Esophagus muscularis mucosa (tissue), 4 donors: ENCODE measurements at places on chromosomes 2 and 18. TPM values are rescaled to one million over a fixed set of nuclear protein-coding genes. Genes with fewer than 3 reads are reported as not detected.

- no peak for DNase-seq
Observed at GRCh38 chr18:67862069-67862468, 345.5 kb upstream of the DSEL start.

DNA sequence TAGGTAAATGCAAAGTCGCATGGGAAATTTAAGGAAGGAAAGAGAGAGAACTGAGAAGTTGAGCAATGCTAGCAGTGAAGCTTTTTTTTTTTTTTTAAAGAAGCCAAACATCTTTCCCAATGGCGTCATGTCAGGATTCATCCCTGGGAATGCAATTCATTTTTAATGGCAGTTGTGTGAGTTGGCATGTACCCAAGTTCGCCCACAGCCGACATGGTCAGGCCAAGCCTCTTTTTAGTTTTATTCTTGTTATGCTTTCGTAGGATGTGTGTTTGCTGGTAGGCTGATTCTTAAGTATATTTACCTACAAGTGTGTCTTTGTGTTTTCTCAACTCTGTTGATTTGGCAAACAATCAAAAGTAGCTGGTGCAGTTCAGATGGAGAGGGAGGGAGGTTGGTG, 127.6 kb upstream of the ITGA6 start:
- no peak for DNase-seq

DNA sequence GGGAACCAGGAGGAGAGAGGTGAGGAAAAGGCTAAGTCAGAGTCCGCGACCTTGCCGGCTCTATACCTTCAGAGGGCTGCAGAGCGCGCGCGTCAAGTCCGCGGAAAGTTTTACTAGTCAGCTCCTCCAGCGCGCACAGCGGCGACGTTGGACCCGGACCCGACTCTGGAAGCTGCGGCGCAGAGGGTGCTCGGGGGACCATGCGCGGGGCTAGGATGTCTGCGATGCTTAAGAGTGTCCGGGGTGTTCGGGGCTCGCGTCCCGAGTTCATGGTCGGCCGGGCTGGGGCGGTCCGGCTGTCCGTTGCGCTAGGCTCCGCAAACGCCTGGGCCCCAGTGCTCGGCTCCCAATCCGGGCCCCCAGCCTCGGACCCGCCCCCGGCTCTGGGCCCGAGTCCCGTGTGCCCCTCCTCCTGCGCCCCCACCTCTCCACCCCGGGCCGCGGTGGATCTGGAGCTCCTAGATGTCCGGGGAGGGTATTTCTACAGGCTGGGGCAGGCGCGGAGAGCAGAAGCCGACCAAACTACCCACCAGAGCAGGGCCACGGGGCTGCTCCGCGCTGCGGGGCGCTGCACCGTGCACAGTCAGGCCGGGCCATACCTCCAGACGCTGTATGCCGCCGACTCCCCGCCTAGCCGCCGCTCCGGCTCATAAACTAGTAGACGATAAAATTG, at the start of gene LBX2:
LBX2 (minus strand) TSS at position 337 of the 673 bp plus-strand sequence; CDS start at position 271, 66 bp downstream.
- DNase-seq = no peak

The CCDC85A gene
- 5.8 TPM for total RNA-seq

DNA sequence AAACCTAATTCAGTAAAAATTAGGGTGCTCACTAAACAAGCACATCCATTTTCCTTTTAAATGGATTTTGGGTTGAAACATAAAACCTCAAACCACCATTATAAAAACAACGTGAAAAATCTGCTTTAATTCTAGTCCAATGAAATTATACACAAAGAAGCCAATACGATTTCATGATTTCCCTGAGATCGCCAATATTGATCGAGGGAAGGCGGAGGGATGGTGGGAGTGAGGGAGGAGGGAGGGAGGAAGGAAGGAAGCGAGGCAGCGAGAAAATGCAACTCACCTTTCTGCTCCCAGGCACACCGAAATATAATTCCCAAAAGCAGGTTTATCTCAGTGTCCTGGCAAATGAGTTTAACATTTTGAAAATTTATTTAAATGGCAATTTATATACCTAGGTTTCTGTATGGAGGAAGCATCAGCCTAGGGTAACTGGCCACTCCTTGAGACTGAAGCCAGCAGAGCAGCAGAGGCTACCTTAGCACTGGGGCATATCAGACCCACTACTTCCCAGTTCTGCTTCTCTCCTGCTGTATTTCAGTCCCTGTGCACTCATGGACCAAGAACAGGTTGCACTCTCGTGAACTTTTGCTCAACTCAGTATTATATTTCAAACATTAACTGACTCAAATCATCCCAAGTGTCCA, 2.3 kb upstream of the ONECUT2 start:
- DNase-seq = no peak

DNA sequence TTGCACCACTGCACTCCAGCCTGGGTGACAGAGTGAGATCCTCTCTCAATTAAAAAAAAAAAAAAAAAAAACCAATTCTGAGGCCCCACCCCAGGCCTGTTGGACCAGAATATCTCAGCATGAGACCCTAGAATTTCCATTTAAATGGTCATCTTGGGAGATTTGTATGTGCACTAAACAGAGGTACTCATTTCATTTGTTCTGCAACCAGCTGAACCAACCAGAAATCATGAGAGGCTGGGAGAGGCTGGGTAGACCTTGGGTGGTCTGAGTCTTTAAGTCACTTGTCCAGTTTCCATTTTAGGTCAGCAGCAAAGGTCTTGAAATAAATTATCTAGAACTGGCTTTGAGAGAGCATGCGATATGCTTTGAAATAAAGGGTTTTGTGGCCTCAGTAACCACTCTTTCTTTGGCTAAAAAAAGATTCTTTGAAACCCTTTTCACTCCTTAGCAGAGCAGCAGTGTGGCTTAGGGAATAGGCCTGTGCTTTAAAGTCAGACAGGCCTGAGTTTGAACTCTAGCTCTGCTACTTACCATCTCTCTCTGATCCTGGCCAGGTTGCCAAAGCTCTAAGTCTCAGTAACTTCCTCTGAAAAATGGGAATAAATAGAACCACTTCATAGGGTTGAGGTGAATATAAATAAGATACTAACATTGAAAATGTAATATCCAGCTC, 52.6 kb downstream of the QPCT start:
- DNase-seq = no peak

GRCh38 chr2:229339618-229340017, 68.5 kb upstream of the PID1 start:
- no peak for DNase-seq

DNA sequence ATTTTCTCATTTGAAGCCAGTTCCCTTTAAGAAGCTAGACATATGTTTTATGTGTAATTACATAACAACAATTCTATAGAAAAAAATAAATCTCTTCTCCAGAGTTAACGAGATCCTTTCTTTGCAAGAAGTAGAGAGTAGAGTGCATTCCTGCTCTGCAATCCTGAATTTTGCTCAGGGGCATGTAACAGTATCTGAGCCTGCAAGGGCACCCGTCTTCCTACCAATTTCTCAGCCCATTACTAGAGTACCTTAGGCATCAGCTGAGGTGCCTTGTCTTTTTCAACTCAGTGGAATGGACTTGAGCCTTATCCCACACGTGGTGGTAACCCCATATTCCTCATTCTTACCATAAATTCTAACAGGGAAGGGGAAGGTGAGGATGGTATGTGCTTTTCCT, 205.9 kb downstream of the IKZF2 start:
- DNase-seq = no peak

DNA sequence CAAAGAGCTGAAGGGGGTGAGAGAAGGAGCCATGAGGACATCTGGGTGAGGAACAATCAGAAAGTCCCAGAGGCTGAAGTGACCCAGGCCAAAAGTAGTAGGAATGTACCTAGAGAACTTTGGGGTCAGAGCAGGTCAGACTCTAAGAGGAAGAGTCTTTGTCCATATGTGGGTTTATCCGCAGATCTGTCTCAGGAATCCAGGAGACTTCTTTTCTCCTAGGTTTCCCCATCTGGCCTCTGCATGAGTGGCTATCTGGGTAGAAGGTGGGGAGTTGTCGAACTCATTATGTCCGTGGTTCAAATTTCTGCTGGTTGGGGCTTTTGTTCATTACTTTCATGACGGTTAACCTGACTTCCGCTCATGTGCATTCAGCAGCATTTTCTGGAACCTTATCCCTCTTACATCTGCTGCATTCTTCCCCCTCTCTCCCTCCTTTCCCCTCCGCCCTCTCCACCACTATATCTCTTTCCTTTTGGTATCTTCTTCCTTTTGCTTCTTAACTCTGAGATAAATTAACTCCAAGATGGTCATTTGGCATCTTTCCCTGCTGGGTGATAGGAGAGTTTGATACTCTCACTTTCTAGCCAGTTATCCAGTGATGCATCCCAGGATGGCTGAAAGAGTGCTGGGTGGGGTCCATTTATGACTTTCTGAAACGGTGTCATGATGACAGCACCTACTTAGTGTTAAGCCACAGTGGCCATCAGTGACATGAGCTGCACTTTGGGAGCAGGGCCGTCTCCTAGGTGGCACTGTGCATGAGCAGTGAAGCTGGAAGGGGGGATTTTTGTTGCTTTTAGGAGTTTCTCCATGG, 2.1 kb downstream of the LIPG start:
- DNase-seq = no peak

The RAPH1 gene
- total RNA-seq = 20.4 TPM

GRCh38 chr2:43110442-43110871, 115.9 kb downstream of the ZFP36L2 start:
- DNase-seq = no peak

DNA sequence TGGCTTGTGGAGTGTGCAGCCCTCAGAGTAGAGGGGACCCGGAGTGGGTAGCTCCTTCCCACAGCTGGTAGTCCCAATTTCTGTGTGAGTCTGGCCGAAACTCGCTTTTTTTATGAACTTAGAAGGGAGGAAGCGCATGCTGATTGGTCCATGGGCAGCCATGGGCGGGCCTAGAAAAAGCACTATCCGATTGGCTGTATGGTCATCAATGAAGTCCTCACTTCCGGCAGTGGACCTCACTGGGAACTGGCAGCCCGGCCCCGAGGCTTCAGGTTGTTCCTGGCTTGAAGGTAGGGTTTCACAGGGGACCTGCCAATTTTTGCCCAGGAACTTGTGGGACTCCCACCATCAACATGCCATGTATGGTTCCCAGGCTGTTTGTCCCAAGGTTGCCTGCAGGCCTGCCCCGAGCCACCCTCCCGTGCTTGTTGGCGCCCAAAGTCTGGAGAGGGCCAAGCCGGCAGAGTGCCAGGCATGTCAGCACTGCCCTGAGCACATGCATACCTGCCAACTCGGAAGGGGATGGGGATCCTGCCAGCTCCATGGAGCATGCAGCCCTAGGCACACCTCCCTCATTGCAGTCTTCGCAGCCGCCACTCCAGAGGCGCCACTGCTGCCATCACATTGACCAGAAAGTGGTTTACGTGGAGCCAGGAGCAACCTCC, 98.5 kb downstream of the ATP9B start:
- DNase-seq = no peak

The ZFAND2B gene
- 50.1 TPM for total RNA-seq

The KCNJ13 gene
- total RNA-seq = not detected

- no peak for DNase-seq
Observed at GRCh38 chr2:43220229-43220751, 6.1 kb downstream of the ZFP36L2 start.

- DNase-seq = peak; percentile 82
Observed at GRCh38 chr2:126835831-126836230, 62.9 kb upstream of the TEX51 start.

DNA sequence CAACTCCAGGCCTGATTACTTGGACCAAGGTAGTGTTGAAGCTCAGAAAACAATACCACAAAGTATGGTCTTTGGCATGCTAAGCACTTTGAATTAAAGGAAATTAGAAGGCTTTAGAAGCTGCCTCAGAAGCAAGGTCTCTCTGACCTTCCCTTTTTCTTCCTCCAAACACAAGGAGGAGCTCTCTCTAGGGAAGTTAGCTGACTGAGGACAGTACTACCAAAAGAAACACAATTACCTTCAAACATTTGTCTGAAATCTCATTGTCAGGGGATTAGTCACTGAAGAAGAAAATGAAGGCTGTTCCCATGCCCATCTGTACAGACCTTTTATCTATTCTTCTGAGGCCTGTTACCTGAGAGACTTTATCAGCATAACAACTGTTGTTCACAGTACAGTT, 279.3 kb downstream of the CDH20 start:
- no peak for DNase-seq

DNA sequence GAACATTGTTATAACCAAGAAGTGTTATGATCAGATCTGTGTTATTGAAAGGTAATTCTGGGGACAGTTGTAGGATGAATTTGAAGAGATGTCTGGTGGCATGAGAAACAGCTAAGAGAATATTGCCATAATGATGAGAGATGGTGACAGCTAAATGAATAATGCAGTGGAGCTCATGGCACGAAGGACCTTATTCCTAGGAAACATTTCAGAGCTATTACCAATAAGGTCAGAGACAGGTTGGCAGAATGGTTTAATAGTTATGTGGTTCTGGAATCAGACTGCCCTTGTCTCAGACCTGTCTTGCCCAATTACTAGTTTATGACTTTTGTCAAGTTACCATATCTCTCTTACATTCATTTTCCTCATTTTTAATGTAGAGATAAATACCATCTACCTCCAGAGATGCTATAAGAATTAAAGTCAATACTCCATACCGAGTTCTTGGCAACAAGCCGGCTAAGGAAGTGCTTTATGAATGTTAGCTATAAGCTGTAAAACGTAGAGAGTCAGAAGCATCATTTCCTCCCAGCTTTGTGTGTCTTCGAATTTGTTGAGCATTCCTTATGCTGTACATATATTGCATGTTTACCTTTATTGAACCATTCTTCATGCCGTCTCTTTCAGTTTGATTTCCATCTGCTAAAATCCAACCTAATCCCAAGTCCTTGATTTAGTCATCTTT, 73.6 kb upstream of the COL5A2 start:
- DNase-seq = no peak

DNA sequence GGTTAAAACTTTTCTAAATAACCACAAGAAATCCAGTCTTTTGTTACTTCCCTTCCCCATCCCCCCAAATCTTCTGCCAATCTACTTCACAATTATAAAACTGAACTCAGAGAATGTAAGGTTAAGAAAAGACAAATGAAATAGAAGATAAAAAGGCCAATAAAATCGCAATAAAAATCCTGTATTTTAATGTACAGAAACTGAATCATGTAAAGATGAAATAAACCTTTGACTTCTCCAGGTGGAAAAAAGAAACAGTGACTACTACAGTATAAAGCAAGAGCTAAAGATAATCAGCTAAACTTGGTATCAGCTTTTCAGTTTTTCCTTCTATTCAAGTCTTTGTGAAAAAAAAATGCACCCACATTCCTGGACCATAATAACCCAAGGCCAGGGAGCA, 1.7 kb downstream of the SYT4 start:
- no peak for DNase-seq

DNA sequence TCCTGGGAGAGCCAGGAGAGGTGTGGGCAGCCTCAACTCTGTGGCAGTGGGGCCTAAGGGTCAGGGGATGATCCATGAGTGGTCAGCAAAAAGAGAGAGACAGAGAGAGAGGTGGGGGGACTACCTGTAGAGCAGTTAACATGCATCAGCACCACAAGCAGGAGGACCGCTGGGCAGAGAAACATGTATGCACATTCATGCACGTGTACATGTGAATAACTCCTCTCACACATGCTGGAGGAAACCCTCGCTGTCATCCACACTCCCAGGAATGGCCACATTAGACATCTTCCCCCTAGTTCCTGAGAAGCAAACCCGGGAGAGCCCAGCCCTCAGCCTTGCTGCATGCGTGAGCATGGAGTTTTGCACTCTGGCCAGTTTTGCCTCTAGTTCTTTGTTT, 166.1 kb downstream of the SMAD7 start:
- DNase-seq = no peak

The EPB41L3 gene
- 32.0 TPM for total RNA-seq
